ENCODE measurements at places on chromosomes 6 and 20. TPM values are rescaled to one million over a fixed set of nuclear protein-coding genes. Genes with fewer than 3 reads are reported as not detected.

DNA sequence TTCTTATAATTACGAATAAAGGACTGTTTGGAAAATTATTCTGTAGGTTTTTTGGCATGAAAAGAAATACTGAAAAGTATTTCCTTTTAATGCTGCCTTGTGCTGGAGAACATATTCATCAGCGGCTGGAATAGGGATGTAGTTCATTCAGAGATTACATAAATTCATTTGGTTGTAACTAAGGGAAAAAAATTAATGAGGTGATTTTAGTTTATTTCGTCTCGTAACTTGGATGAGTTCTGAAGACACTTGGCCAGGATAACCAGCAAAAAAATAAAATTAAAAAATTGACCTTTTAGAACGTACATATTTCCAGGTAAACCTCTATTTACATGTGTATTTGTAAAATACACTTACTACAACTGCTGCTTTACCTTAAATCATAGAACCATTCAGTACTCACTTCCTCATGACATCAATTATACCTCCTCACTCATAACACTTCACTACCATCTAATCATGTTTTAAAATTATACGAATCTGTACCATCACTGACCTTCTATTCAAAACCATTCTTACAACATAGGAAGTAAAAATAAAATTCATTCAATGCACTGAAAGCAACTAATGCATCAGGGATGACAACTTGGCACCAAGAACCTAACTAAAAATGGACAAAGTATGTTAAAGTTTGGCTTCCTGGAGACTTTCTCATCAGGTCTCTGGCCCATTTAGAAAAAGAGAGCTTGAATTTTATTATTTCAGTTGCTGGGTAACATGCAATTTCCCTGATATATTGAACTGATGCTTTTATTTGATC is 17.2 kb downstream of the KLHL31 start:
- DNase-seq, result no peak

- no peak for DNase-seq
These were observed 132.1 kb downstream of the THEMIS start for GRCh38 chr6:127768745-127769144.

DNA sequence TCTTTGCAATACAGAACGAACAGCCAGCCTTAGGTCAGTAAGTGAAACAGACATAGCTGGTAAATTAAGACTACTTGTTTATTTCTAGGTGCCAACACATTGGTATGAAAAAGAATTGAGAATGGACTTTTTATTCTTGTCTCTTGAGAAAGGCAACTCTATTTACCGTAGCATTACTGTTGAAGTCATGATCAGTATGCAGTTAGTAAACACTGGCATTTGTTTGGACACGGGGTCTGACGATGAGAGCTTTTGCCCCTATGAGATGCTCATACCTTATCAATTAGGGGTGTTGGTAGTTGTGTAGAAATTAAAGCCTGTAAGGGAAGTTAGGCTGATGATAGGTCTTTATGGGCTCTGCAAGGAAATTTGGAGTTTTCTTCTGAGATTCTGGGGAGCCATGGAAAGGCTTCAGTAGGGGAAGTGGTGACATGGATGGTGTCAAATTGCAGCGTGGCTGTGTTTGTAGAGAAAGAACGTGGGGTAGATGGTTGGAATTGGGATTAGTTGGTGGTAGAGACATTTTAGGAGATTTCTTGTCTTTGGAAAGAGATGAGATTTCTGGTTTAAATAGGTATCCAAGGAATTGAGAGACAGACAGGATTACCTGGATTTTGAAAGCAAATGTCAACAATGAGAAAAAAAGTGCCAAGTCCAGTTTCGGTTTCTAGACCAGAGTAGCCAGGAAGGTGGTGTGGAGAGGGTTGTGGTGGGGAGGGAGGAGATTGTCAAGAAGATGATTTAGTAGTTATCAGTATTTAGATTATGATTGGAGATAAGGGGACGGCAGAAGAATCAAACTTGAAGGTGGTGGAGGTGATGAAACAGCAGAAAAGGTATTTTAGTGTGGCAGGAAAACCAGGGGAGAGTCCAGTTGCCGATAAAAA is 116.6 kb downstream of the JARID2 start:
- DNase-seq, result no peak

DNA sequence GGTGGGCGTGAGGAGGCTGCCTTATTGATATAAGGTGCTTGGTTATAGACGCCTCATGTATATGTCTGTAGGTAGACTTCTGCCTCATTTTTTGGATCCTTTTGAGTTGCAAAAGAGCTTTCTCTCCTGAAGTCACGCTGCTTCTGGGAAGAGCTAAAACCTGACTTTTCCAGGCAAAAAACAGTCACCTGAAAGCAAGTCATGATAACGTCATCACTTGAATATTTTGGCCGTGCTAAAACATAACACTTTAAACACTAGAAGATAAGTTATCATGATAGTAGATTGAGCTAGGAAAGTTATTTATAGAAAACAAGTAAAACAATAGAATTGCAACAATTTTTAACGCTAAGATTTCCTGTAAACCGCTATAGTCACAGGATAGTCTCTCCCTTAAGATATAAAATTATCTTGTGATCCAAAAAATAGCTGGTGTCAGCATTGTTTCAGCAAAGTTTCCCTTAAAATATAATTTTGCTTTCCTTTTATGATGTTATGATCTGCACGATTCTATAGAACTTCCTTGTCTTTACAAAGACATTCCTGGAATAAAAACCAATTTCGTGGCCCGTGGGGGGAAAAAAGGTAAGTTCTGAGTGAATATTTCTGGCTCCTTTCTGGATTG is 69.0 kb upstream of the AKAP12 start:
- DNase-seq, result no peak

DNA sequence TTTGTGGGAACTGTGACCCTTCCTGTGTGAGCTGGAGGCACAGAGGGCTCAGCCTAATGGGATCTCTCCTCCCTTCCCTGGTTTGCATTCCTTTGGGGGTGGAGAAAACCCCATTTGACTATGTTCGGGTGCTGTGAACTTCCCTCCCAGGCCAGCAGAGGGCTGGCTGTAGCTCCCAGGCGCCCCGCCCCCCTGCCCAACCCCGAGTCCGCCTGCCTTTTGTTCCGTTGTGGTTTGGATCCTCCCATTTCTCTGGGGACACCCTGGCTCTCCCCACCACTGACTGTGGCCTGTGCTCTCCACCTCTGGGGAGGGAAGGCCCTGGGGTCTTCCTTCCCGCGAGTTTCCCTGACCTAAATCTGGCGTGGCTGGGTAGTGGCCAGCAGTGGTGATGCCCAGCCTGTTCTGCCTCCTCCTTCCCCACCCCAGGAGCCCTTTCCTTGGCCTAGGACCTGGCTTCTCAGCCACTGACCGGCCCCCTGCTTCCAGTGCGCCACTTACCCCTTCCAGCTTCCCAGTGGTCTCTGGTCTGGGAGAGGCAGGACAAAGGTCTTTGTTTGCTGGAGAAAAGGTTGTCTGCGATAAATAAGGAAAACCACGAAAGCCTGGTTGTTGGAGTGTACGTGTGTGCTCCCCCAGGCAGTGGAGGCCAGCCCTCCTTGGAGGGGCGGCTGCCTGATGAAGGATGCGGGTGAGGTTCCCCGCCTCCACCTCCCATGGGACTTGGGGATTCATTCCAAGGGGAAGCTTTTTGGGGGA is 4.9 kb downstream of the VEGFA start:
- DNase-seq, result peak; percentile 82

- no peak for DNase-seq
These were observed 13.8 kb upstream of the SAYSD1 start for GRCh38 chr6:39128832-39129231.

GRCh38 chr6:150905769-150906168 is 40.3 kb downstream of the MTHFD1L start:
- DNase-seq, result no peak

- no peak for DNase-seq
These were observed 124.9 kb downstream of the ADAT2 start for GRCh38 chr6:143325379-143326140.

GRCh38 chr6:139124887-139125672 is 9.8 kb upstream of the HECA start:
- DNase-seq, result peak; percentile 71

DNA sequence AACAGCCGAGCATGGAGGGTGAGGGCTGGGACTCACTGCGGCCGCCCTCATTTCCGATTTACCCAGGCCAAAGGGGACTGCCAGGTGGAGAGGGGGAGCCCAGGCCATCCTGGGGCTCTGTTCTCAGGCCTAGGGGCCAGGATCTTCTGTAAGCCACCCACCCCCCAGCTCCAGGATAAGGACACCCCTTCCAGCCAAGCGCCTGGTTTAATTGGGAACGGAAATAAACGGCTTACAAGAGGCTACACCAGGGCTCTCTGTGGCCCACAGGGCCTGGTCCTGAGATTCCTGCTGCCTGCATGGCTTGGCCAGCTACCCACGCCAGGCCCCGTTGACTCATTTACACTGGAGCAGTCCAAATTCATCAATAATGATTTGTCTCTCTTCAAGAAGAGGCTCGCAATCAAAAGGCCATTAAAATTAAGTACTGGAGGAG is 68.1 kb upstream of the TOP1 start:
- no peak for DNase-seq

- DNase-seq, result no peak
These were observed 16.5 kb downstream of the SNAI1 start for GRCh38 chr20:49999329-49999728.

DNA sequence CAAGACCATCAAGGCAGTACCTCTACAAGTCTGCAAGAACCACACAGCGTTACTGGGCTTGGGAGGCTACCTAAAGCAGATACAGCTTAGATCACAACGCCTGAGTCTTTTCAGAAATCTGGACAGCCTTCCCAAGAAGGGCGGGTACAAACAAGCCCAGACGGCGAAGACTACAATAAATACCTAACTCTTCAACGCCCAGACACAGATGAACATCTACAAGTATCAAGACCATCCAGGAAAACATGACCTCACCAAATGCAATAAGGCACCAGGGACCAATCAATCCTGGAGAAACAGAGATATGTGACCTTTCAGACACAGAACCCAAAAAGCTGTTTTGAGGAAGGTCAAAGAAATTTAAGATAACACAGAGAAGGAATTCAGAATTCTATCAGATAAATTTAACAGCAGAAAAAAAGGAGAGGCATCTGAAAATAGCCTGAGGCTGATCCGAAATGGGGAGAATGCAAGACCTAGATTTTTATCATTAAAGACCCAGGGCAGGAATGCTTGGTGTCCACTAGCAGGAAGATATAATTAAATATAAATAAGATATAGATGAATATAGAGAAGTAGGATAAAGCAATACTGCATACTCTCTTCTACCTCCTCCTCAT is 131.7 kb upstream of the COL21A1 start:
- DNase-seq, result no peak

DNA sequence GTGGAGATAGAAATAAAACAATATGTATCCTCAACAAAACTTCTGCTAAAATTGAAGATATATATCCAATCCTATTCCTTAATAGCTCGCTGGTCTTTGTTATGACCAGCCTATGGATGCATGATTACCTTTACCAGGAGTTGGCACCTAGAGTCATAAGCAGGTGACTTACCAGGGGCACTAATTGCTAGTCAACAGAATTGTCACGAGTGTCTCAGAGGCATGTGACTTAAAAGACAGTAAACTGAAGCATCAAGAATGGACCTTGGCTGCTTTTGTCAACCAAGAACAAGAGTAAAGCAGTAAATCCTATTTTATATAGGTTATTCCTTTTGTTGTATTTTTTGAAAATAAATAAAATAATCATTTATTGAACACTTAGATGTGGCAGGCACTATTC is 115.4 kb downstream of the MYO6 start:
- DNase-seq, result peak; percentile 58

GRCh38 chr20:16551607-16552006 is 21.6 kb downstream of the KIF16B start:
- DNase-seq, result no peak

GRCh38 chr20:43530321-43531090 is 23.0 kb downstream of the L3MBTL1 start:
- peak; percentile 98 for DNase-seq

DNA sequence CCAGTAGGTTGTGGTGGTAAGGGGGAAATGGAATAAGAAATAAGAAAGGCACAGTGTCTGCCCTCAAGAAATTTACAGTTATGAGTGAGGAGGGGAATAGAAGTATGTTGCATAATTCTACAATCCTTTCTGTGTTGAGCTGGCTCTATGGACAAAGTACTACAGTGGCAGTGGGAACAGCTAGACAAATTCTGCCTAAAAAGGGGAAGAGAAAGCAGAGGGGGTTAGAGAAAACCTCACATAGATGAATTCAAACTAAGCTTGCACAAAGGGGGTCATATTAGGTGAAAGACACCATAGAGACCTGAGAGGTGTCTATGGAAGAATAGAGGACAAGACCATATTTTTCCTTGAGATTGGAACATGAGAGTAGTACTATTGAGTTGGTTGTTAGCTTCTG is 146.9 kb upstream of the VGLL2 start:
- DNase-seq, result no peak

DNA sequence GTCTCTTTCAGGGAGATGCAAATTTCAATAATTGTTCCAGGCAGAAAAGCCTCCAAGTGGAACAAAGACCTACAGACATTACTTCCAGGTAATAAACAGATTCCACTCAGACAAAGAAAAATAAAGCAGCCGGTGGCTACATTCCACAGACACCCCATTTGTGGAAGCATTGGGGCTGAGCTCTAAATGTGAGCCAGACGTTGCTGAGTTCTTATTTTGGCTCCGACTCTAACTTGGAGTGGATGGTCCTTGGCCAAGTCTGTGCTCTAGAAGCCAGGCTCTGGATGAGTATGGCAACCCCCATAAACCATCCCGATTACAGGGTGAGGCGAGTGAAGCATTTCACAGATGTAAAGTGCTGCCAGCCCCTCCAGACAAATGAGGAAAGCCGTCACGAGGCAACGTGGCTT is 6.6 kb downstream of the TRAM2 start:
- no peak for DNase-seq

GRCh38 chr6:111565326-111566221 is 40.1 kb downstream of the TRAF3IP2 start:
- DNase-seq, result no peak

DNA sequence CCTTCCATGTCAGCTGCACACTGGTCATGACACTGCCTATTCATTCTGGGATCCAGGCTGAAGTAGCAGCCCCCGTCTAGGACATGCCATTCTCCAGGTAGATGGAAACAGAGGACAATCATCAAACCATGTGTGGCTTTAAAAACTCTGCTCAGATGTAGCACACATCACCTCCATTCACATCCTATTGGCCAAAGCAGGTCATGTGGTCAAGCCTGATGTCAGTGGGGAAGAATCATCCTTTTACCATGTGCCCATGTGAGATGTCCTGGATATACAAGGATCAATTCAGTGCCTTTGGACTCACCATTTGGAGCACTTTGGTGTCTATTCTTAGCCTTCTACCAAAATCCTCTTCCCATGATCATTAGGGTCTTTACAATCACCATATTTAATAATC is 99.5 kb downstream of the CDC5L start:
- no peak for DNase-seq

GRCh38 chr6:30618270-30618797 is 694 bp downstream of the MRPS18B start:
- DNase-seq, result peak; percentile 47

Gene COL9A1
- polyA plus RNA-seq, result 5.2 TPM

Gene GJA1
- polyA plus RNA-seq, result 90.3 TPM

Gene POLR1H
- 45.1 TPM for polyA plus RNA-seq

Gene PDE7B
- 1.3 TPM for polyA plus RNA-seq

Gene RUNX2
- 2.6 TPM for polyA plus RNA-seq

Gene MCM8
- 13.1 TPM for polyA plus RNA-seq

Gene CSNK2B
- polyA plus RNA-seq, result 196 TPM

Gene MRPS10
- 25.2 TPM for polyA plus RNA-seq

Gene ULBP2
- 0.09 TPM for polyA plus RNA-seq

Gene HLA-DMB
- polyA plus RNA-seq, result 23.9 TPM

Gene SRF
- 30.1 TPM for polyA plus RNA-seq

Data from large intestine (tissue), 12 donors.